ENCODE measurements at places on chromosomes 4 and X. TPM values are rescaled to one million over a fixed set of nuclear protein-coding genes. Genes with fewer than 3 reads are reported as not detected.

GRCh38 chr4:108148316-108148715, 20.4 kb downstream of the LEF1 start:
- DNase-seq, result no peak

GRCh38 chr4:185914583-185915199, 102.7 kb upstream of the SORBS2 start:
- DNase-seq, result no peak

DNA sequence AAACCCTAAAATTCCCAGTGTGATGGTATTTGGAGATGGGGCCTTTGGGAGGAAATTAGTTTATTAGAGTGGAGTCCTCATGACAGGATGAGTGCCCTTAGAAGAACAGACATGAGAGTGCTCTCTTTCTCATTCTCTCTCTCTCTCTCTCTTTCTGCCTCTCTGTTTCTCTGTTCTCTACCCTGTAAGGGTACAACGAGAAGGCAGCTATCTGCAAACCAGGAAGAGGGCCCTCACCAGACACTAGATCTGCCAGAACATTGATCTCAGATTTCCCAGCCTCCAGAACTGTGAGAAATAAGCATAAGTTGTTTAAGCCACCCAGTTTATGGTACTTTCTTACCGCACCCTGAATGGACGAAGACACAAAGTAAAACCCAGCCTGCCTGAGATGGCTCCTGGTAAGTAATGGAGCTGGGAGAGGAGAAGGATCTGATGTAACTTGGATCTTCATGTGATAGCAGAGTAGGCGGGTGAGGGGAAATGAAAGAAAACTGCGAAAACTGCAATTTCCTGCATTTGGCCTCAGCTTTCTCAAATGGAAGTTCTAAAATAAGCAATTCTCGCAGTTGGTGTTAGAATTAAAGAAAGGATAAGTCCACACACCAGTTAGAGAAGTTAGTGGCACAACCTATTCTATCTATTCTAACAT, 8.7 kb upstream of the CDS1 start:
- peak; percentile 29 for DNase-seq

- peak; percentile 59 for DNase-seq
Observed at GRCh38 chr4:2537011-2537830, 774 bp downstream of the FAM193A start.

DNA sequence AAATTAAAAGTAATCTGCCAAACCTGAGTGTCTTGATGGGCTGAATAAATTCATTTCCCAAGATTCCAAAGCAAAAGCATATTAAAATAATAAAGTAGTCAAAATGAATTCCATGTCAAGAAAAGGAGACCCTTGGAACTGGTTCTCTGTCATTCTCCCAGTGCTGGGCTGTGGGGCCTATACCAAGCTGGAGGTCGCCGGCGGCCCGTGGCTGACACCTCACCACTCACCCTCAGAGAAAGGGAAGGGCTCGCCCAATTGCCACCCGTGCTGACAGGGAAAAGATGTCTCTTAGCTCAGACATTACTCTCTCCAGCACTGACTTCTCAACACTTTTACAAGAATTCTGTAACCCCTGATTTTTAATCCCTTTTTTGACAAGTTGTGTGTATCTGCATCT, 51.7 kb downstream of the GATB start:
- DNase-seq, result no peak

DNA sequence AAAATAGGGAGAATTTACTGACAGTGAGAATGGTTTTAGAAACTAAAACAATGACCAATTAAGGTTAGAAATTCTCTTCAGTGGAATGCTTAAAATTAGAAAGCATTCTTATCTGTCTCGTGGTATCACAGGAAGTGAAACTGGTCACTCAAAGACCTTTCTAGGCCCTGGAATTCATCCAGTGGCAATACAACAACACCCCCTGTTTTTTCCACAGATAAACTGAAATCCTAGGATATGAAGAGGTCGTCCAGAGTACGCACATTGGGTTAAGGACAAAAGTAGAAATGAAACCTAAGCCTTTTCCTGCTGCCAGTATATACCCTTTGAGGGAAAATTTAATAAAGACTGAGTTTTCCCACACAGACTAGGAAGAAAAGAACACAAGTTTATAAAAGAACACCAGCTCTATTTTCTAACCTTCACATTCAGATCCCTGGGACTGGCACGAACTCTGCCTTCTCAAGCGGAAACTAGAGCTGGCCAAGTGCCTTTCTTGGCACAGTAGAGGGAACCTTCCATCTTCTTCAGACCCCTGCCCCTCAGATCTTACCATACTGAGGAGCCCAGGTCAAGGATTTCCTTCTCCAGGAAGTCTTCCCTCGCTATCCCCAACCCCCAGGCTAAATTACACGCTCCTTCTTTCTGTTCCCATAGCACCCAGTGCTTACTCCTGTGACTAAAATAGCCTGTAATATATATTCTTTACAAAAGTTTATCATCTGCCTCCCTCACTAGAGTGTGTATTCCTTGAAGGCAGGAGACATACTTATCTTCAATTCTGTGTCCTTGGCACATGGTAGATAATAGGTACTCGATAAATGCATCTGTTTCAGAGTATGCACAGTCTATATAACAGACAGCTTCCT, 16.9 kb downstream of the LHFPL1 start:
- no peak for DNase-seq

DNA sequence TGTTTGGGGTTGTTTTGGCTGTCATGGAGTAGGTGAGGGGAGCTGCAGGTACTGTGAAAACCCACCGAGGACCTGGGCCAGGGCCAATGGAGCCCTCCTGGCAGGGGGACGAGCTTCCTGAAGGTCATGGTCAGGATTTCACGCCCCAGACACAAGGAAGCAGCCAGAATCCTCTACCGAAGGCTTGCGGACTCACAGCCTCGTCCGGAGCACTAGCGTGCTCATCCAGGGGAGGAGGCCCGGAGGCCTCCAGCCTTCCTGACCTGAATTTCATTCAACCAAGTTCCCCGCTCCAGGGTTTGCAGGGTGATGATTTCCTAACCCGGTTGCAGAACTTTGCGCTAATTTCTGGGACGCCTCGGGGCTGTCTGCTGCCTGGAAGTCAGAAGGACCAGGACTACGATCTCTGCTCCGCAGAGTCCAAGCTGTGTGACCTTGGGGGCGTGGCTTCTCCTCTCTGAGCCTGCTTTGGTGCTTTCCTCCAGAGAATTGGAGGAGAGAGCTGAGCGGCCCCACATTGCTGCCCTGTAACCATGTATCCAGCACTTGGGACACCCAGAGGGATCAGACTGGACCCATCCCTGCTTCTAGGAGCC, 56.2 kb upstream of the ADRA2C start:
- no peak for DNase-seq

GRCh38 chr4:138234248-138234647, 7.9 kb downstream of the SLC7A11 start:
- no peak for DNase-seq

The NPY2R gene
- not detected for polyA plus RNA-seq
